Sciatic nerve (tissue), 2 donors: ENCODE measurements at places on chromosomes 13 and 19.
A peak's percentile ranks its signal among the peaks of the same experiment; 100 is the strongest.

- peak; percentile 78 for DNase-seq
Observed at GRCh38 chr19:4976401-4977298, 7.7 kb downstream of the KDM4B start.

GRCh38 chr19:35379992-35380391 lies 9.1 kb downstream of the GPR42 start:
- DNase-seq, result no peak

DNA sequence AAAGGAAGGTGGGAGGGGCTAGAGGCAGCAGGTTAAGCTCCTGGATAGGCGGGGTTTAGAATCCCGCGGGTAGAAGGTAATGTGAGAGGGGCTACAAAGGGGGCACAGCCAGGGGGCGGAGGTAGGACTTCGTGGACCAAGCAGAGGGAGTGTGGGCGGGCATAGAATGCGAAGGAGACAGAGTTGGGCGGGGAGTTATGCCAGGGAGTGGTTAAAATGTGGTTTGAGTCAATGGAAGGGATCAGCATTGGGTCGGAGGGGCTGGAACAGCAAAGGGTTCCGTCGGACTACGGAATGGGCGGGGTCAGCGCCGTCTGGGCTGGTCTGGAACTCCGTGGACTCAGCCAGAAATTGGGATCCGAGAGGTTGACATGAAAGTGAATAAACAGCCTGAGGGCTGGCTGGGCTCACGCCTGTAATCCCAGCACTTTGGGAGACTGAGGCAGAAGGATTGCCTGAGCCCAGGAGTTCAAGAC lies 3.0 kb downstream of the LTBP4 start:
- no peak for DNase-seq

DNA sequence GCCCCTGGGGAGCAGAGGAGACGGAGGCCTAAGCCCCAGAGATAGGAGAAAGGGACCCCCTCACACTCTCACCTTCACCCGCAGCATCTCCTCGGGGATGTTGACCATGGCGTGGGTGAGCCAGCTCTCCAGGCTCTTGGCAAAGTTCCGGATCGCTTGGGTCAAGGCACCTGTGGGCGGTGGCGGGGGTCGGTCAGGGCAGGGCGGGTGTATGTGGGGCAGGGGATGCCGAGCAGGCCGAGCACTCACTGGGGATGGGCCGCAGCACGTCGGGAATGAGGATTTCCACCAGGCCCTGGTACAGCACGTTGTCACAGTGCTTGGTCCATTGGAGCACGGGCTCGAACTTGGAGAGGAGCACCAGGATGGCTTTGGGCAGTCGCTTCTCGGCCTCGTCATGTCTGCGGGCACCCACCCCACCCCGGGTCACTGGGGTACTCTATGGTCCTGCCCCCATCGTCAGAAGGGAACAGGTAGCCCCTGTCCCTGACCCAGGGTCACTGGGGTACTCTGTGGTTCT lies 13.1 kb downstream of the DCAF15 start:
- no peak for DNase-seq

DNA sequence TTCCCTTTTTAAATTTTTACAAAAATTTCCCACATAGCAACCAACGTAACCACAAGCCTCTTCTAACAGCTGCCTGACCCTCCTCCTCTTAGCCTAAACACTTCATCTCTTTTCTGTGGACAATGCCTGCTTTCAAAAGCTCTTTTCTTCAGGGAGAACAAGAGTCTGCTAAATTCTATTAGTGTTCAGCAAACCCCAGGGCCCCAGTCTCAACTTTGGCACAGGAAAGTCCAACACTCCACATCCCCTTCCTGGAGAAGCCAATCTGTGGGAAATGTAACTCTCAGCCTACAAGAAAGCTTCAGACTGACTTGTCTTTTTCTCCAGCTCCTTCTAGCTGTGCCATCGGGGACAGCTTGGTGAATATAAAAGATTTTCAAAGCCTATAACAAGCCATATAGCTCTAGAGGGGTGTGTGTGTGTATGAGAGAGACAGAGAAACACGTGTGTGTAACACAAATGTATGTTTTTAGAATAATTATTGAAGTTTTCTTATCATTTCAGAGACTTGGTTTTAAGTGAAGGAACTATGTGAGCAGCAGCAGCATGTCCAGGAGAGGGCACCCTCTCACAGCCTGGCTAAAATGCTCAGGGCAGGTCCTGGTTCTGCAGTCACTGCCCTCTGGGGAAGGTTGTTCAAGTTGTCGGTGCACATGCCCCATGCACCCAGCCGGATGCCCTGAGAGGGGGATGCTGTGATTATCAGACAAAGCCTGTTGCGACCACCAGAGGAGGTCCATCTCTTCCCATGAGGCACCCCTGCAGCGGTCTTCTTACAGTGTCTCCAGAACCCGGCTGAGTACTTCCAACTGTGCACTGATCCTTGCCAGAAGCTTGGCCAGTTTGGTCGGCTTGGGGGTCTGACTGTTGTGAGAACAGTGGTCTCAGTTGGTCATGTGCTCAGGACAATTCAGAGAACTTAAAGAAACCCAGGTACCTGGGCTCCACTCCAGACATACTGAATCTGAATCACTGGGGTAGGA lies 34.4 kb downstream of the CCDC70 start:
- DNase-seq, result peak; percentile 65

DNA sequence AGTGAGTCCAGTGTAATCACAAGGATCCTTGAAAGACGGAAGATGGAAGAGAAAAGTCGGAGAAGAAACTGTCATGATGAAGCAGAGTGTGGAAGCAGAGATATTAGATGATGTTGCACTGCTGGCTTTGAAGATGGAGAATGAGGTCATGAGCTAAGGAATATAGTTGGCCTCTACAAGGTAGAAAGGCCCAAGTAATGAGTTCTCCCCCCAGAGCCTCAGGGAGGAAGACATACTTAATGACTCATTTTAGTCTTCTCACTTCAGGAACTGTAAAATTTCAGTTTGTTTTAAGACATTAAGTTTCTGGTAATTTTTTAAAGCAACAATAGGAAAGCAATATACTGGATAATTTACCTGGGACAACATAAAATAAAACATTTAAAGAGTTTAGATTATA lies 1331.5 kb upstream of the PCDH20 start:
- DNase-seq, result no peak

- DNase-seq, result no peak
Observed at GRCh38 chr19:11549386-11549953, 9.6 kb downstream of the ELOF1 start.

DNA sequence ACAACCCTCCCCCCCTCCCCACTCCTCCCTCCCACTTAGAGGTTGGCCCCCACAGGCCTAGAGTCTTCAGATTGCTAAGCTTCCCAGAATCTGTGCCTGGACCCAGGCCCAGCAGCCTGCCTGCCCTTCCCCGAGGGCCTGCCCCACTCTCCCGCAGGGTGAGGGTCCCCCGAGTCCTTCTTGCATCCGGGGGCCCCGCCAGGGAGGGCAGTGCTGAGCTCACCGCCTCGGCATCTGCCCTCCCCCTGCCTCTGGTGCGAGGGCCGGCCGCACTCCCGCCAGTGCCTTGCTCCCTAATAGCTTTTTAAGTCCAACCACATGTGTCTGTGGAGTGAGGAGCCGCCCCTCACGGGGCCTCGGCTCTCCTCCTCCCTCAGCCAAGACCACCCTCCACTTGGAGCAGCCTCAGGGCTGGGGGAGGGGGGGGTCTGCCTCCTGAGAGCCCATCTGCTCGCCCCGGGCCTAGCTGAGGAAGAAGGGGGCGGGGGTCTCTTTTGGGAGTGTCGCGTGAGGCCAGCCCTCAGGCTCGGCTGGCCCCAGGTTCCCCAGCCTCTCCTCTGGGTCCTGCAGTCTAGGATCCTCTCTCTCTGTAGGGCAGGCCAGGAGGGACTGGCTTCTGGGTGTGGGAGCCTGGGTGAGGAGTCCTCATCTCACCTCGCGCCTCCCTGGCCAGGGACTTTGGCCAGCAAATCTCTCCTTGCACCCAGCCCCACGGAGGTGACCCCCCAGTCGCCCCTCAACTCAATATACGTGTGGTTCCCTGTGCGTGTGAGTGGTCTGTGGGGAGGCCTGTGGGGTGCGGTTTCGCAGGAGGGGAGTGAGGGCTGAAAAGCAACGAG lies 47.2 kb downstream of the LYL1 start:
- peak; percentile 91 for DNase-seq

DNA sequence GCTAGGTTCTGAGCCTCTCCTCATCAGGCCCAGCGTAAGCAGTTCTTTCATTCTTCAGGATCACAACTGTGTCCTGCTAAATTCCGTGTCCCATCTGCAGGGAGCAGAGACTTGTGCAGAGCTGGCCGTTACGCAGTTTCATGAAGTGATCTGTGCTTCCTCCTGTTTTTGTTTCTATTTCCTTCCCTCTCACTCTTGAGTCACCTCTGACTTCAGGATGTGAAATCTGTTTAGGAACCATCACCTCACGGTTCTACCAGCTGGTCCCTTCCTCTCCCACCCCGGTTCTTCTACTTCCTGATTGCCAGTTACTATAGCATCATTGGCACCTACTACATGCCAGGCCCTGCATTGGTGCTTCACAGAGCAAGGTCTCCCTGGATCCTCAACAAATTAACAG lies 8.5 kb downstream of the MAU2 start:
- no peak for DNase-seq

DNA sequence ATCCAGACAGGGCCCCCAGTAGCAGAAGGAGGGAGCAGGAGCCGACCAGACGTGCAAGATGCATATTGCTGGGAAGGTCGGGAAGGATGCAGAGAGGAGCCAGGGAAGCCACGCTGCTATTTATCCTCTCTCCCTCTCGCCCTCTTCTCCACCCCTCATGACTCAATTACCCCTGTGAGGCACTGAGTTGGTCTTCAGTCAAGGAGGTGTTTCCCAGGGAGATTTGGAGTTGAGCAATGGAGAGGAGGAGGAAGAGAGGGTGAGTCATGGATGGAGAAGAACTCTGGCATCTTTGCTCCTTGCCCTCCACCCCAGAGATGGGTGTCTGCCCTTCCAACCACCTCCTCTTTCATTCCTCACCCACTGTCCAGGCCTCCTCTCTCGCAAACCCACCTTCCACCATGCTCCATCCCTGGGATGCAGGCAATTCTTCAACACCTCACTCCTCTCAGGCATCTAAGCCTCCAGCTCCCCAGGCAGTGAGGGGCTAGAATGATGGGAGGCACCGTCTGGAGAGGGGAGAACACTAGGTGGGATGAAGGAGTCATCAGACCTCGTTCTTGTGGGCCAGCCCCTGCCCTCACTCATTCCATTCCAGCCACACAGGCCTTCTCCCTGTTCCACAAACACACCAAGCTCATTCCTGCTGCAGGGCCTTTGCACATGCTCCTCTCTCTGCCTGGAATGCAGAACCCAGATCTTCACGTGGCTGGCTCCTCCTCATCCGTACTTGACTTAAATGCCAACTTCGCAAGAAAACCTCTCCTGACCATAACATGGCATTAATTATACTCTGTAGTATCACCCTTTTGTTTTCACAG lies at the start of gene SBSN:
TSS of gene SBSN (minus strand) at position 94 of the 821 bp plus-strand sequence. CDS start at position 64, 30 bp downstream.
- DNase-seq, result no peak

- no peak for DNase-seq
Observed at GRCh38 chr13:68748038-68748437, 1359.6 kb upstream of the ATXN8OS start.

- DNase-seq, result no peak
Observed at GRCh38 chr13:73341748-73342147, 282.9 kb downstream of the KLF5 start.

GRCh38 chr19:41945135-41945766 lies 13.9 kb downstream of the RABAC1 start:
- DNase-seq, result no peak

GRCh38 chr13:112782429-112783010 lies 92.7 kb downstream of the ATP11A start:
- DNase-seq, result no peak

DNA sequence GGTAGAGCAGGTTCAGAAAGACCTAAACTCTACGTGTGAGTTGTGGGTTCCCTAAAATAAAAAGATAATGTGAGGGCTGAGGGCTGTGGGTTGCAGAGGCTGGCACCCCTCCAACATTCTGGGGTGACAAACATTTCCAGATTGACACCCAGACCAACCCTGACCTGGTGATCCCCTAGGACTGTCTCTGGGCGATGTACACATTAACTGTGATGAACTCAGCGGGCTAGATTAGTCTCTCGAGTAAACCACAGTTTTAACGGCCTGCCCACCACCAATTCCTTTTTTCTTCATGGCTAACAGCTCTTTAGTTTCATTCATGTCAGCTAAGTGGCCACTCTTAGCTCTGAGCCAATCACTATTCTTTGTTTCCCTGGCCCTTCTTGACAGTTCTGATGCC lies 24.8 kb downstream of the SIAH3 start:
- no peak for DNase-seq

DNA sequence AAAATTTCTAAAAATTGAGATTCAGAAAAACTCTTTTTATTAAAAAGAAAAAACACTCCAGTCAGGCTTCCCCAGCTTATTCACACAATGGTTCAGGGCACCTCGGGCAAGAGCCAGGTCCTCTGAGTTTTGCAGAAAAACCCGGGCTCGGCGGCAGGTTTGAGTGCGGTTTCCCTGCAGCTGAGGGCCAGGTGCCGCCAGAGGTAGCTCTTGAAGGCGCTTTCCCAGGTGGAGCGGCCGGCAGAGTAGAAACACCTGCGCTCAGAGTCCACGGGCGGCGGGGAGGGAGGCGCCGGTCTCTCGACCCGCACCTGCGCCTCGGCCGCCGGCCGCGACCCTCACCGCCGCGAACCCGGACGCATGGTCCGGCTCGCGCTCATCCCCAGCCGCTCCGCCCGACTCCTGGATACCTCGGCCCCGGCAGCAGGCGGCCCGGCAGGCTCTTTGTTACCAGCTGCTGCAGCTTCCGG lies 444 bp downstream of the PROSER1 start:
- DNase-seq, result no peak

DNA sequence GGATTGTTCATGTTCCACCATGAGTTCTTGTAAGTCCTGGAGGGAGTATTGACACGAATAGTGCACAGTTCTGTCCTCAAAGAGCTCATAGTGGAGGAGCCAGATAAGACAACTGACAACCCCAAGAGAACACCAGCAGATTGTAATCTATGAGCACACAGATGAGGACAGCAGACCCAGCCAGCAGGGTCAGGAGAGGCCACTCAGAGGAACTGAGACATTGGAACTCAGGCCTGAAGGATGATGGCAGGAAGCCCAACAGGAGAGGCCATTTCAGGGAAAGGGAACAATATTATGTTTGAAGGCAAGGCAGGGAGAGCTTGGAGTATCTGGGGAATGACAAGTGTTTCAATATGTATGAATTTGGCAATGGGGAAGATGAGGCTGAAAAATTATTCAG lies 63.7 kb upstream of the IPO5 start:
- DNase-seq, result peak; percentile 83

DNA sequence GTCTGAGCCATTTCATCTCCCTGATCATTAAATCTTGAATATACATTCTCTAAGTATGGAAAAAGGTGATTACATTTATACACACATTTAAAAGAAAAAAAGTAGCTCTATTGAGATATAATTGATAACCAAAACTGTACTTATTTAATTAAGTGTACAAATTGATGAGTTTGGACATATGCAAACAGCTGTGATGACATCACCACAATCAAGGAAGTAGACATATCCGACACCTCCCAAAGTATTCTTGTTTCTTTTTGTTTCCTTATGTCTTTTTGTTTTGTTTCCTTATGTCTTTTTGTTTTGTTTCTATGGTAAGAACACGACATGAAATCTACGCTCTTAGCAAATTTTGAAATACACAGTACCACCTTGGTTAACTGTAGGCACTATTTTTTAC lies 1393.9 kb upstream of the MIR17HG start:
- no peak for DNase-seq

GRCh38 chr13:99657848-99658260 lies 156.6 kb downstream of the TM9SF2 start:
- DNase-seq, result peak; percentile 67
